ENCODE measurements at places on chromosomes 1 and 21.

DNA sequence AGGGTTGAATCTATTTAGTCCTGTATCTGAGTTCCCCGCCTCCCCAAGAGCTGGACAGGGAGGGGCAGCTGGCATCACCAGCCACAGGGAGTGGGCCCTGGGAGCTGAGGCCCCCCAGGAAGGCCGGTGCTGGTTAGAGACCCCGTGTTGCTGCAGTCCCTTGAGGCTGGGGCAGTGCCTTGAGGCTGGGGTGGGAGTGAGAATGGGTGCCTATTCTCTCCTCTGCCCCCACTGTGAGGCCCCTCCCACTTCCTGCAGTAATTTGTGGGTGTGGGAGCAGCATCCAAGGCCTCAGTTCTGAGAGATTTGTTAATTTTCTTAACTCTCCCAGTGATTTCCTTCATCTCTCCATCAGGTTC, 2.5 kb upstream of the TRAPPC3 start:
- DNase-seq, result no peak

DNA sequence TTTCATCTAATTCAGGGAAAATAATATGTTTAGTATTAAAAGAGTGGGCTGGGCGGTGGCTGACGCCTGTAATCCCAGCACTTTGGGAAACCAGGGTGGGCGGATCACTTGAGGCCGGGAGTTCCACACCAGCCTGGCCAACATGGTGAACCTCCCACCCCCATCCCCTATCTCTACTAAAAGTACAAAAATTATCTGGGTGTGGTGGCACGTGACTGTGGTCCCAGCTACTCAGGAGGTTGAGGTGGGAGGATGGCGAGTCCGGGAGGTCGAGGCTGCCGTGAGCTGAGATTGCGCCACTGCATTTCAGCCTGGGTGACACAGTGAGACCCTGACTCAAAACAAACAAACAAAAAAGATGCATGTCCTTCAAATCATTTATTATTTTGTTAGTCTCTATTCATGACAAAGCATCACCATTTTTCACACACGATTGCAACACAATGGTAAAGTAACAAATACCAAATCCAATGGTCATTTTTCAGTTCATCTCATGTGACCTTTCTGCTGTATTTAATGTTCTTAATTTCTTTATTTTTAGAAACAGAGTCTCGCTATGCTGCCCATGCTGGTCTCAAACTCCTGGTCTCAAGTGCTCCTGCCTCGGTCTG, 1.0 kb downstream of the MSH4 start:
- no peak for DNase-seq

- DNase-seq, result no peak
Measured at GRCh38 chr1:109264379-109264755, 15.0 kb downstream of the CELSR2 start.

GRCh38 chr1:4322881-4323280, 331.5 kb upstream of the AJAP1 start:
- DNase-seq, result no peak

GRCh38 chr1:118954301-118954905, 33.7 kb downstream of the TBX15 start:
- no peak for DNase-seq

- DNase-seq, result no peak
Measured at GRCh38 chr1:78088015-78088414, 42.2 kb downstream of the GIPC2 start.

DNA sequence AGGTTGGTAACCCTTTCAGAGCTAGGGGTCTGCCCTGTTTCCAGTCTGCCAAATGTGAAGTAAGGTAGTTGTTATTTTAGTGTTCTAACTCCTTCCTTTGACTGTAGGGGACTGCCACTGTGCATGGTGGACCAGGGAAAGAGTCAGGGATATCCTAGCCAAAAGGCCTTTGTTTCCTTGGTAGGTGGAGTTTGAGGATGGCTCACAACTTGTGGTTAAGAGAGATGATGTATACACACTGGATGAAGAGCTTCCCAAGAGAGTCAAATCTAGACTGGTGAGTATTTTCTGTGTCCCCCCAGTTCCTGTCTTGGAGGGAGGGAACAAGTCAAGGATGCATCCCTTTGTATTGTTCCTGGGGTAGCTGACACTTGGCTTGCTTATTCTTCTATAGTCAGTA, 3.5 kb upstream of the ST3GAL3 start:
- DNase-seq, result no peak

GRCh38 chr1:221794079-221794670, 52.3 kb upstream of the DUSP10 start:
- no peak for DNase-seq

DNA sequence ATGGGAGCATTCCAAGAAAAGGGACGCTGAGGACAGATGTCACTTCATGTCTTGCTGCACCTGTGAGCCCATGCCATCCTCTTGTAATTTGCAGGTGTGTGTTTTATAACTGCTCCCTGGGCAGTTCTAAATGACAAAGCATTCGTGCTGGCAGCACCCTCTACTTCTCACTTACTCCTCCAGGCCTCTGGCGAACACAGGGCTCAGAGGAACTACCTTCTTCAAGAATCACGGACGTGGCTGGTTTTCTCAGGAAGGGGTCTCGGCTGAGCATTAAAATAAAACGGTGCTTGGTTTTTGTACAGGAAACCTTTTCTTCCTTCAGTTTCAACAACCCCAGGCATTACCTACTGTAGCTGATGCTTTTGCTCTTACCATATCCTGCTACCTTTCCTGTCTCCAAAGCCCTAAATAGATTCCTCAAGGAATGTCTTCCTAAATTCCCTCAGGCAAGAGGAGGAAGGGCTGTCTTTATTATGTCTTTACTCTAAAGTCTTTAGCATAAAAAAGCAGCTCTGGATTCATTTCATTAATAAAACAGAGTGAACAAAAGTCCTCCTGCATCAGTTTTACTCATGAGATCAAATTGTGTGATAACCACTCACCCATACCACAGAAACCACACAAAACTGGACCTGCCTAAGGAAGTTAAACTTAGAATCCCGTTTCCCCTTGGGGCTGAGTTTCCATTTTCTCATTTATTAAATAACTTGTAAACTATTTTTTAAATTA, 79.0 kb upstream of the MAP10 start:
- DNase-seq, result no peak

DNA sequence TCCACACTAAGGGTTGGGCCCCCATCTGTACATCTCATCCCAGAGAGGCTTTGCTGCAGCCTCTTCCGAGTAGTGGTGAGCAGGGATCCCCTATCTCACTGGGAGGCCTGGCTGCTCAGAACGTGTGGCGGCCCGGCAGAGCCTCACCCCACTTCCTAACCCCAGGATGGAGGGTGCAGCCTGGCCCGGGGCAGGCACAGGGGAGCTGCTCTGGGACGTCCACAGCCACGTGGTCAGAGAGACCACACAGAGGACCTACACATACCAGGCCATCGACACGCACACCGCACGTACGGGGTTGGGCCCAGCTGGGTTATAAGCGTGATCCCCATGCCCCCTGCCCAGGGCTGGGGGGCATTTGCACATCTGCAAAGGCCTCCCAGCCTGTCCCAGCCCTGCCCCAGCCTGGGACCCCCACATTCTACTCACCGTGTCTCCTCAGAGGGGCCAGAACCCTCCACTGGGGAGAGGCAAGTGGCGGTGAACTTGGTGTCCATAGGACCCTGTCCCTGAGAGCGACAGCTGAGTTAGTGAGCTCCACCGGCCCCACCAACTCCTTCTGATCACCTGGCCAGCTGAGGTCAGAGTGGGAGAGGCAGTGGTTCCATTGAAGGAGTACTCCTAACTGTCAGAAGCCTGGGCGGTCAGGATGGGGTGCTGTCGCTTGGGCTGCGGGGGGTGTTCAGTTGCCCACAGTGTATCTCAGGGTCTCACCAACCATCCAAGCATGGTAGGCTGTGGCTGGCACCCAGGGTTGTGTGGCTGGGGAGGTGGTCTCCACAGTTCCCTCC, 41.2 kb downstream of the TRIM11 start:
- no peak for DNase-seq

DNA sequence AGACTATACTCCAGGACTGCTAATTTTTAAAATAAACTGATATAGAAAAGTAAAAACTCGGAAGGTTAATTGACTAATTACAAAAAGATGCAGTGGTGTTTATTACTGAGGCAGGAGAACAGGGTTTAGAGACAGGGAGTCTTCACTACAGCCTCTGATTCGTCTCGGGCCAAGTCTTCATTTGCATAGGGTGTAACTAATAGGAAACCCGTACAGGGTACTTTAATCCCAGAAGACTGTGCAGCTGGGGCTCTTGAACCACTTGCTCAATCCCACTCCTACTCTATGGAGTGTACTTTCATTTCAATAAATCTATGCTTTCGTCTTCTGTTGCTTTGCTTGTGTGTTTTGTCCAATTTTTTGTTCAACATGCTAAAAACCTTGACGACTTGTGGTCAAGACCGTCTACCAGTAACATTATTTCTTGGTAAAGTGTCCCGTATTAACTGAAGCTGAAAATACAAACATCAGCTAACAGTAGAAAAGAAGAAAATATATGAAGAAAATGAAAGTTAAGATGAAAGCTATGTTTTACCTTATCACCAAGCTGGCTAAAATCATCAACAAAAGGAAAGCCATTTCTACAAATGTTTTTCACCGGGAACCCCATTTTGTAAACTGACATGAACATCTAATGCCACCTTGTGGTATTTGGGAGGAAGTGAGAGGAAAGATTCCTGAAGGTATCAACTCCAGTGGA, 8.0 kb downstream of the SDHB start:
- no peak for DNase-seq

DNA sequence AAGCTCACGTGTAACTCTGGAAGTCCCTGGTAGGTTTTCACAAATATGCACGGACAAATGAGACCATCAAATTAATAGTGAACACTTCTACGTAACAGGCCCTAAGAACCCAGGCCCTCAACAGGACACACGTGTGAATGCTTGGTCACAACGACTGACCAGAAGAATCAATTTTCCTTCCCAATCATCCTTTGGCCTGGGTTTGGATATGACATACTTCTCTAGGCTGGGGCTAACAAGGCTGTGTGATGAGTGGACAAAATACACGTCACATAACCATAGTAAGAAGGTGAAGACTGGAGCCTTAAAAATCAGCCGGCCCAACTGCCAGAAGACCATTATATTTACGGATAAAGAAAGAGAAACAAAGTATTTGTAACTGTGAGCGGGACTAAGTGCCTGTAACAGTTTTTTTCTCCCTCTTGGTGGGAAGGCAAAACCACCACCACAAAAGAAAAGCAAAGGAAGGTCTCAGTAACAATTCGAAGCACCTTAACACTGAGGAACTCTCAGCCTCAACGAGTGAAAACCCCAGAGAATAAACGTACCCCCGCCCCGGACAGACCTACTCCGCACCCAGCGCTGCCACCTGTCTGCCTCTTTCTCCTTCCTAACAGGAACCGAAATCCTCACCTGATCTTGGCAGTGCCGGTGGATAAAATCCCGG, 450 bp downstream of the SDE2 start:
- DNase-seq, result no peak

- DNase-seq, result no peak
Measured at GRCh38 chr1:2108213-2108876, 58.1 kb downstream of the PRKCZ start.

DNA sequence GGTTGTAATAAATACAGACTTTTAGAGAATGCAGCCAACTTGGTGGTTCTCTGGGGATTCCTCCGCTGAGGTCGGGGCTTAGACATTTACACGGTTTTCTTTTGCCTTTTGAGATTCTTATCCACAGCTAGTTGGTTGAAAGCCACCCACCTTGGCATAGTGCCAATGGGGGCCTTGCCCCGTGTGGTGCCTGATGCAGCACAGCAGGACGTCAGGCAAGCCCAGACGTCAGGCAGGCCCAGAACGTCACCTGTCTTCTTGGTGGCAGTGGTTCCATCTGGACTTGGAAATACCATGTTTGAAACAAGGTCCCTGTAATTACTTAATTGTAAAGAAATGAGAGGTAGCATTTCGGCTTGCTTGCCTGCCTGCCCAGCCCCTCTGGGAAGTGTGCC, 78.5 kb downstream of the GALNT2 start:
- DNase-seq, result no peak

- DNase-seq, result no peak
Measured at GRCh38 chr1:18794561-18794960, 64.9 kb downstream of the TAS1R2 start.

DNA sequence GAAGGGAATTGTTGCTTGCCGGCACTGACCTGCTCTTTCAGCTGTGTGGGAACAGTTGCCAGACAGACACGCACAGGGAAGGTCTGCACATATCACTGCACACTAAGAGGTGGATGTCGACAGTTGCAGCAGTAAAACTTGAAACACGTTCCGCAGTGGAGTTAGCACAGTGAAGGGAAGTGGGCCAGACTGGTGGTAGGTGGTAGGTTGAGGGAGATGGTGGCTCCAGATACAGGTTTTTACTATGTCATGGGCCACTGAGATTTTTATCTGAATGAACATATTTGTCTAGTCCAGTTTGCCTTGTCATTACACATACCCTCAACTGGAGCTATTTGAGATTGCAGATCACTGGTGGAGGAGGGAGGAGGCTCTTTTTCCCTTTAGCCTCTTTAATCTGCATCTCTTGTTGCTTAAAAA, 13.5 kb downstream of the MRPS6 start:
- DNase-seq, result no peak

DNA sequence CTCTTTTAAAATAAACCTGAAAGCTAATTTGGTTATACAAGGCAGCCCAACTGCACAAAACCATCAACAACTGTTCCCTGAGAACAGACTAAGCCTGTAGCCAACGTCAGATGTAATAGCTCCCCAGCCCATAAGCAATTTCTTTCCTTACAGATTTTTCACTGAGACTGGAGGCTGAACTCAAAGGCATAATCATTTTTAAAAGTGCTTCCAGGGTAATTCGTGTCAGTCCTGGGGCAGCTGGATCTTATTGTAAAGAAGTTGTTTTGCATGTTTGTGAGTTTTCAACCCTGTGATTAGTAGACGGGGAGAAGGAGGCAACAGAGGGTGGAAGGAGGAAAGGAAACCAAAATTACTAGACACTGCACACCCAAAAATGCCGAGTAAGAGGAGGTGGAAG, 3.2 kb downstream of the DPT start:
- no peak for DNase-seq

DNA sequence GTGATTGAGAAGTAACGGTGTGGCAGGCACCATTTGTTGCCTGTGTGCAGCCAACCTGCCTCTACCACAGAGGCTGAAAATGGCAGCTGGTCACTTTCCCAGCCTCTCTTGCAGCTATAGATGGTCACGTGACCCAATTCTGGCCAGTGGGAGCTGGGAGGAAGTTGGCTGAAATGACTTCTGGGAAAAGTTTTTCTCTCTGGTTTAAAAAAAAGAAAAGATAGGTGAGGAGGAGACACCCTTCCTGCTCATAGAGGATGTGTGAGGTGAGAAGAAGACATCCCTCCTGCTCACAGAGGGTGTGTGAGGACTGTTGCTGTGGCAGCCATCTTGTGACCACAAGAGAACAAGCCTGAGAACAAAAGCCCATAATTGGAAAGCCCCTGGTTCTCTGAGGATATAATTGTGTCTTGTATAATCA, 122.8 kb downstream of the SYF2 start:
- DNase-seq, result no peak

DNA sequence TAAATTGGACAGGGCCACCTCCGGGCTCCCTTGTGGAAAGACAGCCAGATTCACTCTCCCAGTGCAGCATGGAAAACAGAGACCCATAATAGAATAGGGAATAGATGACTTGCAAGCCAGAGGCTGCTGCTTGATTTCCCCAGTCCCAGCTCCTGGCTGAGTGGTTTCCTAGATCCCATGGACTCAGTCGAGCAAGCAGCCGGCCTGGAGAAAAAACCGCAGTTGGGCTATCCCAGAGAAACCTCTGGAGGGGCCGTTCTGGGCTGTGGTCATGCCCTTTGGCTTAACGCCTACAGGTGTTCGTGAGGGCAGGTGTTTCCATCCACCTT, 61.7 kb downstream of the ELK4 start:
- no peak for DNase-seq

GRCh38 chr1:202578001-202578504, 132.2 kb downstream of the SYT2 start:
- DNase-seq, result no peak
